ENCODE measurements at places on chromosomes 12 and 14.

- ATAC-seq: peak; percentile 79
Measured at GRCh38 chr12:113271853-113272561, 50.7 kb downstream of the TPCN1 start.

- no peak for ATAC-seq
Measured at GRCh38 chr12:102811110-102811737, 105.8 kb downstream of the PAH start.

- ATAC-seq: no peak
Measured at GRCh38 chr12:80846952-80847351, 90.8 kb downstream of the LIN7A start.

DNA sequence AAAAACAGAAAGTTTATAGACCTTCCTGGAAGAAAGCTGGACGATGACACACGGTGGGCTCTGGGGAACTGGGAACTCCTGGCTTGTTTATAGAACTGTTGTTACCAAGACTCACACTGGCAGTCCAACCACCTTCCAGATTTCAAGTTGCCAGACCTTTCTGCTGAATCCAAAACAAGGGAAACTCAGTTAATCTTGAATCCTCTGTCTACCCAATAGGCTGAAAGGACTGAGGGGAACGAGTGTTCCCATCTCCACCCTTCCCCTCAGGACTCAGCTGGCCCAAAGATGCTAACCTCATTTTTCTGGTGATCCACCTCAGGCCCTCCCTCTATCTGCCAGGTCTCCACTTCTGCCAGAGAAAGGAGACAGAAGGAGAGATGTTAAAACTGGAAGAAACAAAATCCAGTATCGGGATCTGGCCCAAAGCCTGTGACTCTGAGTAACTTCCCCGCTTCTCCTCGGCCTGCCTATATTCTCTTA, 231.4 kb downstream of the ANO2 start:
- ATAC-seq: no peak

DNA sequence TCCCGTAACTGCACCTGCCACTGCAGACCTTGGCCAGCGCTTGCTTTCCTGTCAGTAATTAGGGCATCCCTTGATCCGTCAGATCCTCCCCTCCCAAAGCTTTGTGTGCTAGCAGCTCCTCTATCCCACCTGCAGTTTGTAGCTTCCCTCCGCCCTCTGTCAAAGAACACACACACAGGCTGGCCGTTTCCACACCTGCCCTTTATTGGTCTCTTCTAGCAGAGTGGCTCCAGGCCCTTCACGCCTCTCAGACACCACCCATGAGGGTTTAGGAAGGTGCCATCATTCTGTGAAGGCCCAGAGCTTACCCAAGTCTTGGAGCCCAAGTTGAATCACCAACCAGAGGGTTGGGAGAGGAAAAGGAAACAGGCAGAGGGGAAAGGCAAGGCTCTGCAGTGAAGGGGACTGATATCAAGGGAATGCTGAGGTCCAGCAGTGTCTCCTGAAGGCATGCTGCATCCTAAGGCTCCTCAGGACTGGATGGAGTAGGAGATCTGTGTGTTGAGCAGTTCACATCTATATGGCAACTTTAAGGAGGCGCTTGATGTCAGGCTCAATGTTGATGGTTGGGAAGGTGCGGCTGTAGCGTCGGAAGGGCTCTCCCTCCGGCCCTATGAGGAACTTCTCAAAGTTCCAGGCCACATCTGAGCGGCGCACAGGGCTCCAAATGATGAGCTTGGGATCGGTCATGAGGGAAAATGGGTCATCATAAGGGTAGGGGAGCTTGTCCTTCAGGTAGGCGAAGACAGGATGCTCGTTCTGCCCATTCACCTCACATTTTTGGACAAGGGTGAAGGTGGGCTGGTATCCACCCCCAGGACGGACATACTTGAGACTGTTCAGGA, 3.4 kb downstream of the GPX2 start:
- ATAC-seq: no peak

- peak; percentile 99 for ATAC-seq
Measured at GRCh38 chr14:69428289-69428998, 30.0 kb downstream of the SLC39A9 start.

DNA sequence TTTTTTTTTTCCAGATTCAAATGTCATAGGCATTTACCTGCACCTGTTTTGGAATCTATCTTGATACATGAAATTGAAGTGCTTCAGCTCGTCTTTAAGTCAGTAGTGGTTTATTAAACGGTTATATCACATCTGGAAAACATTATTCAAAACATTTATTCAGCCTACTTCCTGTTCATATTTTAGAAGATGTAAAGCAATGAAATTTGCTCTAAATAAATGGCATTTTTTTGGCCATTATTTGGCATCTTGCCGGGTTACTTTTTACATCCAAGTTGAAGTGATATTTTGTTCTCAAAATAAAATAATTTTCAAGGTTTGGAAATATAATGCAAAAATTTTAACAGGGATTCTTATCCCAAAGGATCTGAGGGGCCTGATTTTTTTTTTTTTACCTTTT, 103.1 kb downstream of the EML1 start:
- no peak for ATAC-seq

DNA sequence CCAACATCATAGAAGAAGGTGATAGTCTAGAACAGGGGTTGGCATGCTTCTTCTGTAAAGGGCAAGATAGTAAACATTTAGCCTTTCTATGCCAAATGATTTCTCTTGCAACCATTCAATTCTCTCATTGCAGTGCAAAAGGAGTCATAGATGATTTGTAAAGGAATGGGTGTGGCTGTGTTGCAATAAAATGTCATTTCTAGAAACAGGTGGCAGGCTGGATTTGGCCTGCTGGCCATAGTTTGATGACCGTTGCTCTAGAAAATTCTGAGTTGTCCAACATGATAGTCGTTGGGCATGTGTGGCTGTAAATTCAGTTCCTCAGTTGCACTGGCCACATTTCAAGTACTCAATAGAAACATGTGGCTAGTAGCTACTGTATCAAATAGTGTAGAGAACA, 21.7 kb downstream of the SMCO2 start:
- no peak for ATAC-seq

DNA sequence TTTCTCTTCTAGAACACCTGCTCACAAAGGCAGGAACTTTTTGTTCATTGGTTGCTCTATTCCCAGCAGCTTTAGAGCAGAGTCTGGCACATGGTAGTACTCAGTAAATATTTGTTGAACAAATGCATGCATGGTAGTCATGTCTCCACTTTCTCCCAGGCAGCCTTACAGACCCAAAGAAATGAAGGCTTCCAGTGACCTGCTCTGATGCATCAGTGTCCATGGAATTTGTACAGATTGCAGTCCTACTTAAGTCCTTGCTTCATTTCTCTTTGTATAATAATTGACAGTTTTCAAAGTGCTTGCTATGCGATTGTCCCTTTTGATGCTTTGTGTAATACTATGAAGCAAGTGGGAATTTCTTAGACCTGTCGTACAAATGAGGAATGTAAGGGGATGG, 119.6 kb downstream of the DERA start:
- no peak for ATAC-seq

GRCh38 chr12:93784339-93785086, 107.3 kb downstream of the CRADD start:
- ATAC-seq: no peak
